ENCODE measurements at places on chromosomes 11 and 22.

DNA sequence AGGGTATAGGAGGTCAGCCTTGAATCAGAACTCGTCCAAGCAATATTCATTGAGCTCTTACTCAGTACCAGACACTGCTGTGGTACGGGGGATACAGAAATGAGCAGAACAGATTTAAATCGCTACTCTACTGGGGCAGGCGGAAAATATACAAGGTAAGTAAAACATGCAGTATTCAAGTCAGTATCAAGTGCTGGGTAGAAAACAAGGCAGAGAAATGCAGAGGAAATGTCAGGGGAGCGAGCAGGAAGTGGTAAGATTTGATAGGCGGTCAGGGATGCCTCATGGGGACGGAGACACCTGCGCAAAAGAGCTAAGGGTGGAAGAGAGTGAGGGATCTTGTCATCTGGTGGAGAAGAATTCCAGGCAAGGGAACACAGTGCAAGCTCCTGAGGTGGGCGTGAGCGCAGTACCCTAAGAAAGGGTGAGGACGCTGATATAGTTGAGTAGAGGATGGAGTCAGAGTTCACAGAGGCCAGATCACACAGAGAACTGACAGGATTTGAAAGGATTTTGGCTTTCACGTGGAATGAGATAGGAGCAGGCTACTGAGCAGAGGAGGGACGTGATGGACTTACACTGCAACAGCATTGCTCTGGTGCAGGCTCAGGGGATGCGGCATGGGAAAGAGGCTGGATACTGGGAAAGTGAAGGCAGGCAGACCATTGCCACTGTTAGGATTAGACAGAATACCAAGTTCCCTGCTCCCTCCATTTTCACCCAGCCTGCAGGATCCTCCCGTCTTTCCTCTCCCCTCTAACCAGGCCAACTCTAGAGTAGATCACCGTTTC, 35.8 kb downstream of the SC5D start:
- peak; percentile 8 for DNase-seq

- DNase-seq: peak; percentile 7
Observed at GRCh38 chr22:35921777-35922176, 106.8 kb downstream of the RBFOX2 start.

DNA sequence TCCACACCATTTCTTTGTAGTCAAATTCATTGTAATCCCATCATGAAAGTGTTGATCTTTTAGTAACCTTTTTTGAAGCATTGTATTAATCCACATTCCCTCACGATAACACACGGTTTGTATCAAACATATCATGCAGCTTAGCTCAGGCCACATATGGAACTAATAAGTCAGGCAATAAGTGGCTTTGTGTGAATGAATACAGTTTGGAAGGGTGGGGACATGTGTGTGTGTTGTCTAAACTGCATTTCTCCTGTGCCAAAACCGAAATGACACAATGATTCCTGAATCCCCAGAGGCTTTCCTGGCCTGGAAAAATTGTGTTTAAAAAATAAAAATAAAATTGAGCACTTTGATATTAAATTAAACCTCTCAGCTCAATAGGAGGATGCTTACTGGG, 98.3 kb downstream of the WNT11 start:
- DNase-seq: no peak

DNA sequence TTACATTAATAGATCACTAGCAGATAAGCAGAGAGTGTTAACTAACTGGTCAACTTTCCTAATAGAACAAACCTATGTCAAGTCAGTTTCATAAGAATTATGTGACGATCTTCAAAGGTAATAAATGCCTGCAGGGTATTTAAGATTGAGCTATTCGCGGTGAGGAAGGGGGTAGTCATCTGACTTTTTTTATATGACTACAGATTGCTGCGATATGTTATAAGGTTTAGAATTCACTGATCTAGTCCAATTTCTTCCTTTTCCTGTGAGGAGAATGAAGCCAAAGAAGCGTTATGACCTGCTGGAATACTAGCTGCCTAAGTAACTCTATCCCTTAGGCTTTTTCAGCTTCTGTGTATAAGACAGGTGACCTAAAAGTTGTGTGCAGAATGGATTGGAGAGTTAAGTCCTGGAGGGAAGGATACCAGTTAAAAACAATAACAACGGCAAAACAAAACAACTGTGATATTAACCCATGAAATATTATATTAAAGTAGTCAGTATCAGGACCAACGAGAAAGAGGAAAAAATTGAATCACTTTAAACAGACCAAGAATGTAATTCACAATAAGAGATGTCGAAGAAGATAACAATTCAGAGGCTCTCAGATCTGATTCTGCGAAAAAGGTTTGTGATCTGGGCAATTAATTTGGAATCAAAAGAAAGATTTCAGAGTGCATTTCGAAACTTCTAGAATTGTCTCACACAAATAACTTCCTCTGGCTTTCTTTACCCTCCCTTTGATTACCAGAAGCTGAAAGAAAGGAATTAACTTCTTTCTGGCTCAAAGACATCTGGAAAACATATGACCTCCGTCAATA, 630 bp downstream of the CASP4 start:
- no peak for DNase-seq

DNA sequence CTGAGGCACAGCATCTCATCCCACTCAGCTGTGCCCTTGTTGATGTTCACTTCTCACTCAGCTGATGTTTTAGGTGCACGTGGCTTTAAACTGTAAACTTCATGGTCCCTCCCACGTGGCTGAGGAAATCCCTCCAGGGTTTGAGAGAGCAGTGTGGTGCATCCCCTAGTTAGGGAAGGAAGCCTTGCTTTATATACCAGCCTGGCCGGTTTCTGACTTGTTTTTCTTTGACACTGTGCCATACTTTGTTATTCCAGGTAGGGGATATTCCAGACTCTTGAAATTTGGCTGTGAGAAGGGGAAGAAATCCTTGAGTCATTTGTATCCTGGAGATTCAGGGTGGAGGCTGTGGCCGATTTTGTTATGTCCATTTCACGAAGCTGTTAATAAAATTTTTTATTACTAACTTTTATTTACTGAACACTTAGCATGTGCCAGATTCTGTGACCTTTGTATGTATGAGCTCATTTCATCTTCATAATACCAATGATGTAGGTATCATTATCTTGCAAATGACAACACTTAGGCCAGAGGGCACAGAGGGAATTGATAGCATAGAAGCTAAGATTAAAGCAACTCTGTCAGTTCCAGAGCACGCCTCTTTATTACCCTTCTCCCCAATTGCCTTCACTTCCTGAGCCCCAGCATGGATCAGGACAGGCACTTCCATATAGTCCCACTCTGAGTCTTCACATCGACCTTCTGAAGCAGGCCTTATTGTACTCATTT, 116.6 kb downstream of the NAV2 start:
- DNase-seq: no peak

DNA sequence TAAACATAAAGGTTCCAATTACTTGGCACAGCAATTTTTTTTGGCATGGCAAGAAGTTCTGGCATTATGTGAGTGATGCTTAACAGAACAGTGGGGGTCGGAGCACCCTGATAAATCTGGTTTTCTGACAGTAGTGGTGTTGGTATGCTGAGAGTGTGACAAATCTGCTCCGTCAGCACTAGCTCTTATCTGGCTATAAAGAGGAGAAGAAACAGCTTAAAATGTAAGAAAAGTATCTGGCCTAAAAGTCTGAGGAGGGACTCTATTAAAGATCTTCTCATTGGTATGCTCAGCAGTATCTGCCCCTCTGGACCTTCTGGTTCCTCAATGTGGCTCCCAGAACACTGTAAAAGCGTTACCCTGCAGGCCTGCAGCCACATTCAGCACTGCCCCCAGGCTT, 137.4 kb downstream of the PLEKHA7 start:
- DNase-seq: no peak

DNA sequence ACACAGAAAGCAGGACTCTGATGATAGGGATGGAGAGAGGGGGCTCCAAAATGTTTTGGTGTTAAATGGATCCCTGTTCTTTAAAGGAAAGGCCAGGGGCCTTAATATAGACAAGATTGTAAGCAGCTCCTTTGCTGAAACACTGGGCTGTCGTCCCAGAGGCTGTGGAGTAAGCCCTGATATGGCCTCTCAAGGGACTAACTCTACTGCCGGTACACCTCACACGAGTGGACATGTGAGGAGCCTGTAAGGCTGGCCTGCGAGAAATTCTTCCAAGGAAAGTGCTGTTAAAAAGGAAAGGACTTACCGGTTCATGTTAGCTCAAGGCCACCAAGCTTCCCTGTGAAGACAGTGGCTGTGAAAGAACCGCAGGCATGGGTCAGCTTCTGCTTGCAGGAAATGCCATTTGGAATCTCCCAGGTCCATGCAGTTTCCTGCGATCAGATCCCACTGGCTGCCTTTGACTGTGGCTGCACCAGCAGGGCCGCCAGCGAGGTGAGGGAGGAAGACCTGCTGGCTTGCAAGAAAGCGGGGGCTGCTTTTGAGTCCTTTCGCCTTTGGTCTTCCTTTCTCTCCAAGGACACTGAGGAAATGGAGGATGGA, 106.6 kb downstream of the PRR5L start:
- DNase-seq: no peak

DNA sequence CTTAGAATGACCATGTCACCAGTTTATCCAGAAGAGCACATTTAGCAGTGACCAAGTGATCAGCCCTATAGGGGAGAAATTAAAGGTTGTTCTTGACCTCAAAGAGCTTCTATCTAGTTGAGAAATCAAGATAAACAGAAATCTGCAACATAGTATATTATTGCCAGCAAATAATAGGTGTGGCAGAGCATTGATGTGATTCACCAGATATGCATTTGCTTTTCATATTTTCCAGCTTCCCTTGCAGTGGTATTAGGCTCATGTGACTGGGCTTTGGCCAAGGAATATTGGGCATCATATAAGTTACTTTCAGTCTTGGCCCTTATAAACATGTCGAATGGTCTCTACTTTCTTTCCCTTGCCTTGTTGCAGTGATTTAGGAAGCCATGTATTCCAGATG, 34.5 kb downstream of the COMMD9 start:
- DNase-seq: no peak
